ENCODE measurements at places on chromosomes 12 and 14. TPM values are rescaled to one million over a fixed set of nuclear protein-coding genes. Genes with fewer than 3 reads are reported as not detected.

Gene LRR1
- 12.4 TPM for polyA plus RNA-seq

Gene NKX2-1
- polyA plus RNA-seq: not detected

Gene RHEBL1
- polyA plus RNA-seq: 2.1 TPM

Gene BATF
- polyA plus RNA-seq: 1.1 TPM

Gene ASCL1
- 0.16 TPM for polyA plus RNA-seq

Gene STXBP6
- 11.0 TPM for polyA plus RNA-seq

Gene ANKRD33
- polyA plus RNA-seq: 0.22 TPM

Gene EGLN3
- polyA plus RNA-seq: 29.4 TPM

Gene TAS2R30
- polyA plus RNA-seq: 0.29 TPM

Gene NRXN3
- polyA plus RNA-seq: 7.0 TPM
